ENCODE measurements at places on chromosomes 7 and 10.

- DNase-seq, result no peak
These were observed 170.0 kb downstream of the IMMP2L start for GRCh38 chr7:111392294-111392693.

DNA sequence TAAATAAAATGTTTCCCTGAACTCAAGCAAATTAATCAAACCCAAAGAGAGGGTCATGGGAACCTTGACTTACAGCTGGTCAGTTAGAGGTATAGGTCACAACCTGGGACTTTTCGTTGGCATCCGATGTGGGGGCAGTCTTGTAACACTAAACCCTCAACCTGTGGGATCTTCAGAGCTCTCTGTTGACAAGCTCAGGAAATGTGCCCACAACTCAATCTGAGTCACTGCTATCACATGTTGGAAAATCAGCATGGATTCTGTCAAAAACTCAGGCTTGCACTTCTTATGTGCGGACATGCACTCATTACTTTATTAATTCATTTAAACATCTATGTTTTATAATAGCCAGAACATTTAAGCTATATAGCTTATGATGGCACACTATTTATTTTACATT lies 424.6 kb upstream of the SORCS1 start:
- no peak for DNase-seq

DNA sequence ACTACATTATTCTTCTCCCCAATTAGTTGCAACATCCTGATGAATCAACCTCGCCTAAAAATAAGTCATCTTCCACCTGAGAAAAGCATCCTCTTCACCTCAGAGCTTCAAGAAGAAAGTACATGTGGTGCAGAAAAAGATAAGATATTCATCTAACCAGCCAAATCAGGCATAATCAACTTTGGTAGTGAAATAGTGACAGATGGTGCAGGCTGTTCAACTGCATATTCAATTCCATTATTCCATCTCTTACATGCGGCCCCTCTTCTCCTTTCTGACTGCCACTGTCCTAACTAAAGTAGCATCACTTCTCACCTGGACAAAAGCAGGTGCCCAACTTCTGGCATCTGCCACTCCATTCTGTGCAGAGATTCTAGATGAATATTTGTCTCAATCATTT lies 148.4 kb upstream of the STEAP1 start:
- no peak for DNase-seq

DNA sequence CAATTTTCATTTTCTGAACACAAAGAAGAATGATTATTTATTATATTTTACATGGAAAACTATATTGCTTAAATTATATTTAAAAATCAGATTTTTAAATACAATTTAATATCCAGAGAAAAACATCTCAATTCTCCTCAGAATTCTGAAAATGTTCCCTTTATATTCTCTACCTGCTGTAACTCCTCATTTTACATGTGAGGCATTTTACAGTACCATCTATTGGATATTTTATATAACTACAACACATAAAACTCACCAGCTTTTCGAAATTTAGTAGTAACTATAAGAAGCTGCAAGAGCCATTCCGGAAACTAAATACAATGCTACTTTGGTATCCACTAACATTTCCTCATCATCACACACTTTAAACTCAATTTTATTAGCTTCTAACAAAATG lies 264.6 kb downstream of the DGKB start:
- no peak for DNase-seq

- DNase-seq, result no peak
These were observed 72.3 kb downstream of the TLL2 start for GRCh38 chr10:96441322-96441885.

DNA sequence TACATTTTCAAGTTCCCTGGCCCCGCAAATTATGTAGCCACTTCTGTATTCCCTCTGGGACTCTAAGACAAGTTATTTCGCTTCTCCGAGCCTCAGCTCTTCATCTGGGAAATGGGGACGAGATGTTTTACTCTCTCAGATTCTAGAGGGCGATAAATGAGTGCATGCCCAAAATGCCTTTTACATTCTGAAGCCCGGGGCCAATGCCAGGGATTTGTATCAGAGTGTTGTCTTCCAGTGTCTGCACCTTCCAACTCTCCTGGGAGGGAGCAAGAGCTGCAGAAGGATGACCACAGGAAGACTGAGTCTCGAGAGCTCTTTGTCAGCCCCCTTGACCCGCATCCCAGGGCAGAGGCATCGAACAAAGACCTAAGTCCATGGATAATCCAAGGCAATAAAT lies 39.9 kb downstream of the BUB3 start:
- DNase-seq, result no peak

DNA sequence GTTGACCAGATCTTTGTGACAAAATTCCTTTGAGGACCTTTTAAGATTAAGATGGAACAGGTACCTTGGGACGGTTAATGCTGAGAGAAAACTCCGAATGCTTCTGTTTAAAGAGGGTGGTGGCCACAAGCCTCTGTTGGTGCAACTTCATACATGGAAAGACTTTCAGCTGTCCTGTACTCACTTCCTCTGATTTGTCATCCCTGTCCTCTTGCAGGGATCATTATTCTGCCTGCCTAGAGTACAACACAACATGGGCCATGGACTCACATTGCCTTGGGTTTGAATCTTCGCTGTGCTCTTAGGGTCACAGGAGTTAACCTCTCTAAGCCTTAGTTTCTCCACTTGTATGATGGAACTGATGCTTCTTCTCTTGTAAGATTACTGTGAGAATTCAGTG lies 75.1 kb downstream of the ENTPD1 start:
- no peak for DNase-seq

- DNase-seq, result no peak
These were observed 77.5 kb upstream of the HABP2 start for GRCh38 chr10:113475381-113475807.

DNA sequence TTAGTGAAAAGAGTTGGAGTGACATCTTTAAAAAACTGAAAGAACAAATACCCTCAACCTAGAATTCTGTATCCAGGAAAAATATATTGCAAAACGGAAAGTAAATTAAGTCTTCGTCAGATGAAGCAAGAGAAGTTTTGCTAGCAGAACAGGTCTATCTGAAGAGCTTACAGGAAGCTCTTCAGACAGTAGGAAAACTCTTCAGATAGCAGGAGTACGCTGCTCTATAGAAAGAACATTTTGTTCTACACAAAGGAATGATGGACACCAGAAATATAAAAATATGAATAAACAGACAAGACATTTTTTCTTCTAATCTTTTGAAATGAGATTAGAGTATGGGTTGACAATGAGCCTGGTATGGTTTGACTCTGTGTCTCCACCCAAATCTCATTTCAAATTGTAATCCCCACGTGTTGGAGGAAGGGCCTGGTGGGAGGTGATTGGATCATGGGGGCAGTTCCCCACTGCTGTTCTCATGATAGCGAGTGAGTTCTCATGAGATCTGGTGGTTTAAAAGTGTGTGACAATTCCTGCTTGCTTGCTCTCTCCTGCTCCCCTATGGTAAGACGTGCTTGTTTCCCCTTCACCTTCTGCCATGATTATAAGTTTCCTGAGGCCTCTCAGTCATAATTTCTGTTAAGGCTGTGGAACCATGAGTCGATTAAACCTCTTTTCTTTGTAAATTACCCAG lies 567.3 kb downstream of the AUTS2 start:
- no peak for DNase-seq

GRCh38 chr10:78505657-78506056 lies 472.0 kb downstream of the RPS24 start:
- DNase-seq, result no peak

DNA sequence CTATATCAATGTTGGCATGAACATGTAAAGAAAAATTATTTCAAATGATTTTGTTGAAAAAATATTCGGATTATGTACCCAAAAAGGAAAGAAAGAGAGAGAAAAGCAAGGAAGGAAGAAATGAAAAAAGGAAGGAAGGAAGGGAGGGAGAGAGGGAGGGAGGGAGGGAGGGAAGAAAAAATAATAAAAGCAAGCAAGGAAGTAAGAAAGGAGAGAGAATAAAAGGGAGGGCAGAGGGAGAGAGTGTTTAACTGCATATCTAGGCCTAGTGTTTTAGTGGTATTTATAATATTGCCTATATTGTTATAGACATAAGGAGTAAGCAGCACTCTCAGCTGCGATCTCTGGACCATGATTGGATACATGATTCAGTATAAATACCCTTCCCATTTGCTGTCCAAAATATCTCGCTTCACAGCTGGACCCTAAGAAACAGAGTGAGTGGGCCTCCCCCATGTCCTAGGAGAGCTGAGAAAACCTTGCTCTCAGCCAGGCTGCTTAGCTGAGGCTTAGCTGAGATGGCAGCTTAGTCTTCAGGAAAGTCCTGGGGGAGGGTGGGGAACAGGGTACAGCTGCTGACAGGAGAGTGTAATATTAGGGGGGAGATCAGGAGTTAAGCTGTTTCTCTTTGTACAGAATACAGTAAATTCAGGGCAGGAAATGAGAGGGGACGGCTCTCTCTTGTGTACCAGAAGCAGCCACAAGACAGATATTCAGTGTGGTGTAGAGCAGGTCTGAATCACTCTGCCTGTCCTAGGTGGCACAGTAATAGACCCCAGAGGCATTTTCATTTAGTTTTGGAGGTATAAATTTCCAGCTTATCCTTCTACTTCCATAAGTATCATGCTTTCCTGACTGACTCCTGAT lies 66.8 kb upstream of the TARP start:
- DNase-seq, result no peak

- DNase-seq, result no peak
These were observed 34.6 kb downstream of the TLX1 start for GRCh38 chr10:101165736-101166135.

GRCh38 chr7:85160223-85160622 lies 26.6 kb downstream of the SEMA3D start:
- no peak for DNase-seq

DNA sequence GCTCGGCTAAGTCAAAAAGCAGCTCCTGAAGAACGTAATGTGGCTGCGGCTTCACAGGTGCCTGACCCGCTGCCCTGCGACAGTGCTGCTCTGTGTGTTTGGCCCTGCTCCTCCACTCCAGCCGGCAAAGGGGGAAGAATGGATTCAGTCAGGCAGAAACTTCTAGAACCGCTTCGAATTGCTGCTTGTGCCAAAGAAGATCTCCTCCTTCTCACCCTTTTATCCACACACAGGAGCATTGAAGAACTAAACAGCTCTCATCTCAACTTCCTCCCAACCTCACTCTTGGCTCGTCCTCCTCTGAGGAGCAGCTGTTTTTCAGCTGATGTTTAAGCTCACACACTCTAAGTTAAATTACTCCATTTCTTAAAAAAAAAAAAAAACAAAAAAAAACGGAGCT lies 651.4 kb downstream of the INHBA start:
- no peak for DNase-seq

- DNase-seq, result no peak
These were observed 63.1 kb downstream of the TMEM209 start for GRCh38 chr7:130141884-130142653.

DNA sequence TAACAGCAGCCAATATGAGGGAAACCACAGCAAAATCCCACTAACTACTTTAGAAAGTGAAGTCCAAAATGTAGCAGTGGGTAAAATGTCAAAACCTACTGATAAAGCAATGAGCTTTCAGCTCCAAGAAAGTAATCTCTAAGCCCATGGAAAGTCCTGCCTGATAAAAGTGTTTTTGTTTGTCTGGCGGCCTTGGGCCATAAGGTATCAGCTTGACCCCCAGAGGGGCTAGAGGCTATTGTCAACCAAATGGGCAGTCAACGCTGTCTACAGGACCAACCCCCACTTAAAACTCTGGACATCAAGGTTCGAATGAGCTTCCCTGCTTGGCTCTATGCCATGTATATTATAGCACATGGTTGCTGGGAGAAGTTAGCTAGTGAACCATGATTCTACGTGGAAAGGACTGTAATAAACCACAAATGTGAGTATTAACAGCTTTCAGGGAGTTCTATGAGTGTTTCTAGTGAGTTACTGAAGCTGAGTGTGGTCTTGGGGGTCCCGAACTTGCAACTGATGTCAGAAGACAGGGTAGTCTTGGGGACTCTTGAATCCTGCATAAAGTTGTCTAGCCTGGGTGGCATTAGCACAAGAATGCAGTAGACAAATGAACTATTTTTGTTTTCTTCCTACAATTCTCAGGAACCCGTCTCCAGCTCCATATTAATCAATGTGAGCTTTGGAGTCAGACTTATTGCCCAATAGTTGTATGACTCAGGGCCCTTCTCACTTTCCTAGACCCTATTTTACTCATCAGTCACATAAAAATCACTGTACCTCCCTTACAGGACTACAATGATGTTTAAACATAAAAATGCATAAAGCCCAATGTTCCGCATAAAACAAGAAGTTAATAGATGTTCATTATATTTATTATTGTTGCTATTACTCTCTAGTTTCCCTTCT lies 164.9 kb downstream of the DGKI start:
- no peak for DNase-seq

GRCh38 chr10:3785851-3786271 lies 852 bp upstream of the KLF6 start:
- peak; percentile 61 for DNase-seq

DNA sequence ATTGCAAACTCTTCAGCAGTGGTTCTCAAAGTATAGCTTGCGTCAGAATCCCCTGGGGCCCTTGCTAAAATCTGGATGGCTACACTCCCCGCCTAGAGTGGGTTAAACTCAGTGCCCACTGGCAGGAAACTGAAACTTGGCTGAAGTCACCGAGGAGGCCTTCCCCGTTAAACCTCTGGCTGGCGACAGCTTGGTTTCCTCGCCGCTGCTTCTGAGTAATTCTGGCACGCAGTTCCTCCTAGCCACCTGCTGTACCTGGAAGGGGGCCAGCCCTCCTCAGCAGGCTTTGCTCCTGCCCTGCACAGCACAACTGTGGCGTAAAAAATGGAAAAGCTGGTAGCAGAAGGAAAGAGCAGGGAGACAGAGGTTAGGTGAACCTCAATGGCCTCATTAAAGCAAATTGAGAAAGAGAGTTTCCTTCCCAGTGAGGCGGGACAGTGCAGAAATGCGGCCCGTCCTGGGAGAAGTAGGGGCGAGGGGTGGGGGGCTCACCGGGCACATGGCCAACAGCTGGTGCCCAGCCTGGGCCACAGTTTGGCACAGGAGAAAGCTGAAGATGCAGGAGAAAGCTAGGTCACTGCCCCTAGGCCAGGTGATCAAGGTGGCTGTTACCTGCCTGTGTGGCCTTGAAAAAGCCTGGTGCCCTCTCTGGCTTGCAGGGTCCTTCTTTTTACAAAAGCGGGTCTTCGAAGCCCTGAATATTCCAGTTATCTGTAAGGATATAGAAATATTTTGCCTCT lies 46.6 kb downstream of the ALOX5 start:
- peak; percentile 77 for DNase-seq
